ENCODE measurements at places on chromosomes 2 and 18. TPM values are rescaled to one million over a fixed set of nuclear protein-coding genes. Genes with fewer than 3 reads are reported as not detected.

DNA sequence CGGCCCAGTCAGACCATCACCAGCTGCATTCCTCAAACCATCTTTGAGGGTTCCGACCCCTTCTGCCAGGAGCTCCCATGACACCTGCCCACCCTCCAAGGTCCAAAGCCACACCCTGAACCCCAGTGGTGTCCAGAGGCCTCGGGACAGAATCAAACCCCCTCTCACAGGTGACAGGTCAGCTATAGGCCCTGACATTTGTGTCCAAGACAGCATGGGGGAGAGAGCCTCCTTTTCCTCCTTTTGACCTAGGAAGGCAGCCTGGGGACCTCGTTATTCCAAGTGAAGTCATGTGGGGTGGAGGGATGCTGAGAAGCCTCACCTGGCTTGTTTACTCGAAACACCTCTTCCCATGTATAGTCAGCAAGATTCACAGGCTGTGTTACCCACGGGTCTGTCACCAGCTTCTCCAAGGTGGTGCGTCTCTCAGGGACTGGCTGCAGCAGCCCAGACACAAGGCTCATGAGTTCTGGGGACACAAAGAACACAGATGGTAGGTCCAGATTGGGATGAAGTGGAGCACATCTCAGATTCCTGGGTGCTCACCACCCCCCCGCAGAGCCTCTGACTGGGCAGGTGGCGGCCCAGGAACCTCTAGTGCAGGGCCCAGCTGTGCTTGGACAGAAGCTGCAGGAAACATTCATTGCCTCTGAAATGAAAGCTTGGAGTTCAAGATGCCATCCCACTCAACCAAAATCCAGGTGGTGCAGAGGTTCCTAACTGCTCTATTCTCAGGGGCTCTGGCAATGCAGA, 5.1 kb upstream of the MTERF4 start:
- H3K4me1 ChIP-seq, result peaks cover 23% of the 10 kb centered on the region
- no peaks in the 10 kb centered on the region for H3K36me3 ChIP-seq
- no peaks in the 10 kb centered on the region for H3K27me3 ChIP-seq
- DNase-seq, result no peak

The ALPP gene
- not detected for total RNA-seq

DNA sequence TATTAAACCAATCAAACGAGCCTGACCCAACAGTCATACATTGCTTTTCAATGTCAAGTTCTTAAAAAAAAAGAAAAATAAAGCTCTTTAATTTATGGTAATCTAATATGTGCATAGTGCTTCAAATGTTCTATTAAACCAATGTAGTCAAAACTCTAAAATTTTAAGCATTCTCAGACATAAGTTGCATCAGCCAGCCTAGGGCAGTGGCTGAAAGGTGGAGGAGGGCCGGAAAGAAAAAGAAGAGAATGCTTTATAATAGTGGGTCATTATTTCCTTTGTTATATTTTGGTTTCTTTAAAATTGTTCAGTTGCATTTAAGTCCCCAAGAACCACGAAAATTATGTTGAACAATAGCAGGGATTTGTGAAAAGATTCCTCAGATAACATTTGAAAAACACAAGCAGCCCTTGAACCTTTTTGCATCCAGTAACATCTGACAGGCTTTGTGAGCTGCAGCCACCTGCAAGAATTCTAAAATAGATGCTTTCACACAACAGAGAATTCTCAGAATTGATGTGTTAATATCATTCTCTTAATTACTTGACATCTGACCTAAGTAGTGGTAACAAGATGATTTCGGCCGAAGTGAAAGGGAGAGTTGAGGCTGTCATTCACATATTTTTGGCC, 252.1 kb downstream of the CDCA7 start:
- no peak for DNase-seq
- H3K27ac ChIP-seq, result no peak overlapping the region
- H3K4me1 ChIP-seq, result no peaks in the 10 kb centered on the region
- no peak overlapping the region for H3K4me3 ChIP-seq

DNA sequence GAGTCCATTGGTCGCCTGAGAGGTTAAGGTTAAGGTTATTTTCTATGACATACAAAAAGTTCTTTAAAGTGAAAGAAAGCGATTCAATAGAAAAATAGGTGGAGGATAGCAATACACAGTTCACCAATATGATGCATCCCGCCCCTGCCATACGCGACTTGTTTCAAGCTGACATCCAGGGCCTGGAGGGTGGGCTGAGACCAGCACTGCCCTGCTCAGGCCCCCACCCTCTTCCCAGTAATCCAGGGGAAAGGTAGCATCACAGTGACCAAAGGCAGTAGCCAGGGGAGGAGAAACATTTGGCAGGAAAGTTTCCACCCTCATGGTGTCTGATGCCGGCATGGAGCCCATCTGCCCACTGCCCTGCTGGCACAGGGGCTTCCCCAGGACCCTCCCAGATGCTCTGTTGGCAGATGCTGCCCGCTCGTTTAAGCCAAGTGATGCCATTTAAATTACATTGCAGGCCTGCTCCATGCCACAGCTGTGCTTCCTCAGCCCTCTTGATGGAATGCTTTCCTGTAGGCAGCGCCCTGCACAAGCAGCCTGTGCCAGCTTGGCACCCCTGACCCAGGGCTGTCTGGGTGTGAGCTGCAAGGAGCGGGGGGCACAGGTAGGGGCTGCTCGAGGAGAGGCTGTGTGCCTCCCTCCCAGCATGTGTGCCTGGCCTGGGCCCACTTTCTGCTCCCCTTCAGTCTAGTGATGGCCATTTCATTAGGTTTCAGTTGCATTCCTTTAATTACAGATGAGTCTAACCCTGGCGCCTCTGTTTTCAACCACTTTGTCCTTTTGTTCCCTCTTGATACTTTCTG, 10.7 kb upstream of the ANO7 start:
- H3K4me1 ChIP-seq, result no peaks in the 10 kb centered on the region
- DNase-seq, result no peak
- no peak overlapping the region for H3K27ac ChIP-seq
- H3K27me3 ChIP-seq, result no peaks in the 10 kb centered on the region

DNA sequence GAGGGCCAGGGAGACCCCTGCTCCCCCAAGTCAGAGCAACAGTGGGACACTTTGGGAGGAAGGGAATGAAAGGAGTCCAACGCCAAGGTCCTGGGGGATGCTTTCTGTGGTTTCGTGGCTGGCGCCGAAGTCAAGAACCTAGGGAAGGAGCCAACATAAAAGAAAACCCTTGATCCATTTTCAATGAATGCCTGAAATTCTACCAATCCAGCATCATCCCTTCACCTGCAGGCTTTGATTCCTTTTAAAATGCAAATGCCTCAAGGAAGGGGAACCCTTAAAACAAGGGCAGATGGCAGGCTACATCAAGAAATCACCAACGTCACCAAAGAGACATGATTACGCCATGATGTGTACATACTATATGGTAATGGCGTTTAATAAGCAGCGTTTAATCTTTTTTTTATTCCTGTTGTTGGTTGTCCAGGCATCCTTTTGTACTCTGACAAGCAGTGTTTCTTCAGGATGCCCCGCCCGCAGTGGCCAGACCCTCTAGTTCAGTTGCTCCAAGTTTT, 123.3 kb upstream of the SLC1A4 start:
- no peak for DNase-seq
- no peaks in the 10 kb centered on the region for H3K36me3 ChIP-seq
- peaks cover 18% of the 10 kb centered on the region for H3K27me3 ChIP-seq
- H3K27ac ChIP-seq, result no peak overlapping the region
- no peak overlapping the region for H3K4me3 ChIP-seq

GRCh38 chr2:143696651-143697050, 567.4 kb downstream of the ARHGAP15 start:
- no peak for DNase-seq
- no peaks in the 10 kb centered on the region for H3K4me1 ChIP-seq
- H3K36me3 ChIP-seq, result peaks cover 5% of the 10 kb centered on the region
- no peak overlapping the region for H3K4me3 ChIP-seq

The RAB17 gene
- total RNA-seq, result not detected

The TDRD15 gene
- total RNA-seq, result not detected

- no peaks in the 10 kb centered on the region for H3K36me3 ChIP-seq
- H3K4me3 ChIP-seq, result no peak overlapping the region
- H3K27ac ChIP-seq, result no peak overlapping the region
- H3K27me3 ChIP-seq, result no peaks in the 10 kb centered on the region
- DNase-seq, result no peak
Measured at GRCh38 chr18:46431522-46432171, 225.4 kb downstream of the LOXHD1 start.

DNA sequence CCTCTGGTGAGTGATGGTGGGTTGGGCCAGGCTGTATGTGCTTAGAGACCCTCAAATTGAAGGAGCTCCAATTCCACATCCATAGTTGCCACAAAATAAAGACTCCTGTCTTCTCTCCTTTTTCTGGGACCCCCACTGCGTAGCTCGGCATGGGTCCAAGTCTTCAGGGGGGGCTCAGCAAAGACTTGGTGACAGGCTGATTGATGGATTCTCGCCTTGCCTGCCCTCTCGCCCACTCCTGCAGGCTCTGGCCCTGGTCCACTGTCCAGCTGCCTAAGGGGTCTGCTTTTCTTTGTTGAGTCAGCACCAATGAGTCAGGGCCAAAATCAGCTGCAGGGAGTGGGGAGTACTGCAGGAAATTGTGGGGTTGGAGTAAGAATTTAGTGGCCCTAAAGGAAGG, 21.5 kb downstream of the RPL37A start:
- no peak overlapping the region for H3K4me3 ChIP-seq
- no peak overlapping the region for H3K27ac ChIP-seq
- no peaks in the 10 kb centered on the region for H3K27me3 ChIP-seq
- no peak for DNase-seq

The MBOAT2 gene
- total RNA-seq, result 2.7 TPM

DNA sequence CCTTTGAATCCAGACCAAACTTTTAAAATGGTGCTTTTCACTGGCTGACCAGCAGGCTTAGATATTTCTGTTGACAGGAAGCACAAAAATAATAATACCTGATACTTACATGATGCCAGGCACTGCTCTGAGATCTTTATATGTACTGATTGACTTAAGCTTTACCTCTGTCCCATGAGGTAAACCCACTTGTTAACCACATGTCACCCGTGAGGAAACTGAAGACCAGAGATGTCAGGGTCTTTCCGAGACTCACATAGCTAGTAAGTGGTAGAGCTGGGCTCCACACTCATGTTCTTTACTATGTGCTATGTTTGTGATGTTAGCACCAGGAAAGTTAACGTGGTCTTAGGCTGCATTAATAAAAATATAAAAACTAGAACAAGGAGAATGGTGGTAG, 297.7 kb downstream of the PLCL1 start:
- no peak overlapping the region for H3K4me3 ChIP-seq
- no peaks in the 10 kb centered on the region for H3K27me3 ChIP-seq
- no peak overlapping the region for H3K27ac ChIP-seq
- no peaks in the 10 kb centered on the region for H3K4me1 ChIP-seq
- no peak for DNase-seq
- H3K36me3 ChIP-seq, result peaks cover 2% of the 10 kb centered on the region

The CRYBA2 gene
- total RNA-seq, result not detected

- no peak overlapping the region for H3K27ac ChIP-seq
- H3K27me3 ChIP-seq, result peaks cover 6% of the 10 kb centered on the region
- no peaks in the 10 kb centered on the region for H3K36me3 ChIP-seq
- no peak for DNase-seq
Measured at GRCh38 chr2:100281521-100282438, 40.5 kb downstream of the LONRF2 start.

DNA sequence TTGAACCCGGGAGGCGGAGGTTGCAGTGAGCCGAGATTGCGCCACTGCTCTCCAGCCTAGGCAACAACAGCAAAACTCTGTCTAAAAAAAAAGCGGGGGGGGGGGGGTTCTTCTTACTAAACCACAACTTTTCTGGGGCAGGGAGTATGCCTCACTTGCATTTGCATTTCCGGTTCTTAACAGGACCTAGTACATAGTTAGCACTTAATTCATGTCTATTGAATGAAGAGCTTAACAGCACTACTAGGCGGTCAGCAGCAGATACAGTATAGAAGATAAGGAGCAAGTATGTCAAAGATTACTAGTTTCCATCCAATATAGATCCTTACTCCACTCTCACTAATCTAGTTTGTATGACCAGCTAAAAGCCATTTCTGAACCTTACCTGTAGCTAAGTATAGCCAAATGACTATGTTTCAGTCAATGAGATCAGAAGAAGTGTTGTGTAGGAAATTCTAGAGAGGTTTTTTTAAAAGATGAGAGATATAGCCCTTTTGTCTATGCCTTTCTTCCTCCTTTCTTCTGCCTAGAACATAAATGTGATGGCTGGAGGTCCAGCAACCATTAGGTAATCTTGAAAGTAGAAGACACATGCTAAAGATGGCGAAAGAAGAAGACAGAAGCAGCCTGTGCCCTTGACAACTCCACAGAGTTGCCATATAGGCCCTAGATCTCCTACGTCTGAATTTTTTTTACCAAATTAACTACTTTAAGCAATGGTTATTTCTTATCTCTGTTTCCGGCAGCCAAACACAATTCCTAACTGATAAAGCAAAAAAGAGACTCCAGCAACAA, 11.3 kb downstream of the HYCC2 start:
- no peaks in the 10 kb centered on the region for H3K36me3 ChIP-seq
- H3K4me3 ChIP-seq, result no peak overlapping the region
- no peak overlapping the region for H3K27ac ChIP-seq
- no peaks in the 10 kb centered on the region for H3K4me1 ChIP-seq
- no peak for DNase-seq

The KCTD1 gene
- total RNA-seq, result 3.9 TPM

The RESP18 gene
- total RNA-seq, result not detected

The NT5DC4 gene
- total RNA-seq, result not detected

The DNAJC5G gene
- total RNA-seq, result not detected

GRCh38 chr18:23951206-23951605, 63.3 kb upstream of the TTC39C start:
- no peak overlapping the region for H3K4me3 ChIP-seq
- no peaks in the 10 kb centered on the region for H3K27me3 ChIP-seq
- DNase-seq, result no peak
- no peaks in the 10 kb centered on the region for H3K36me3 ChIP-seq
- peaks cover 3% of the 10 kb centered on the region for H3K4me1 ChIP-seq

- no peak for DNase-seq
- H3K27ac ChIP-seq, result no peak overlapping the region
- H3K36me3 ChIP-seq, result peaks cover 70% of the 10 kb centered on the region
- H3K4me3 ChIP-seq, result no peak overlapping the region
Measured at GRCh38 chr18:76920974-76921373, 98.6 kb downstream of the ZNF236 start.

- no peaks in the 10 kb centered on the region for H3K36me3 ChIP-seq
- H3K27ac ChIP-seq, result no peak overlapping the region
- no peak for DNase-seq
Measured at GRCh38 chr2:223247136-223247535, 195.1 kb downstream of the KCNE4 start.

DNA sequence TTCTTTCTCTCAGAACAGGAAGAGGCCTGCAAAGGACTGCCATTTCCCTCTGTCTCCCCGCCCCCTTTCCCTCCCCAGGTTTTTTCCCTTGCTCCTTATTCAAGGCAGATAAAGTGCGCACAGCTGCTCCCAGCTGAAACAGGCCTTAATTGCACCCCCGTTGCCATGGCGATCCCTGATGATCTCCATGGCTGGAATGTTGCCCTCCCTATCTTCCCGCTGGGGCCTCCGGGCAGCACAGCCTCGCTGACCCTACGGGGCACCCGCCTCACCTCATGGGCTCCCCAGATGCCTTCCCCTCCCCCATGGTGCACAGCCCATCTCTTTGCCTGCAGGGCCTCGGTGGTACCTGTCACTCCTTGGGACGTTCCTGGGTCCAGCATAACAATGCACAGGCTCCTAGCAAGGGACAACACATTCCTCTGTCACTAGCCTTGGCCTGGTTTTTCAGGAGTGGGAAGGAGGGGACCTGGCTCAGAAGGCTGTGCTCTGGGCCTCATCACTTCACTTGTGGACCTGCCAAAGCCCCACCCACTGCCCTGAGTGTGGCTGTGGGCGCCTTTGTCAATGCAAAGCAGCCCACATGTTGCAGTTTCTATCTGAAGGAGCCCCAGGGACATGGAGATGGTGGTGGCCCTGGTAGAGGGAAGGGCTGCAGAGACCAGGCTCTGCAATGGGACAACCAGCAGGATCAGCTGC, 115.0 kb downstream of the CELF4 start:
- no peak overlapping the region for H3K27ac ChIP-seq
- no peaks in the 10 kb centered on the region for H3K27me3 ChIP-seq
- DNase-seq, result no peak
- no peaks in the 10 kb centered on the region for H3K36me3 ChIP-seq
- H3K4me3 ChIP-seq, result no peak overlapping the region

The SCYGR2 gene
- not detected for total RNA-seq

Data from T-cell (primary cell).